ENCODE measurements at places on chromosomes 2 and 18. TPM values are rescaled to one million over a fixed set of nuclear protein-coding genes. Genes with fewer than 3 reads are reported as not detected.

- H3K4me1 ChIP-seq: no peaks in the 10 kb centered on the region
- H3K4me3 ChIP-seq: no peak overlapping the region
- no peak for DNase-seq
- H3K27me3 ChIP-seq: no peaks in the 10 kb centered on the region
- no peaks in the 10 kb centered on the region for H3K36me3 ChIP-seq
These were observed 42.1 kb downstream of the INSIG2 start for GRCh38 chr2:118130385-118130784.

DNA sequence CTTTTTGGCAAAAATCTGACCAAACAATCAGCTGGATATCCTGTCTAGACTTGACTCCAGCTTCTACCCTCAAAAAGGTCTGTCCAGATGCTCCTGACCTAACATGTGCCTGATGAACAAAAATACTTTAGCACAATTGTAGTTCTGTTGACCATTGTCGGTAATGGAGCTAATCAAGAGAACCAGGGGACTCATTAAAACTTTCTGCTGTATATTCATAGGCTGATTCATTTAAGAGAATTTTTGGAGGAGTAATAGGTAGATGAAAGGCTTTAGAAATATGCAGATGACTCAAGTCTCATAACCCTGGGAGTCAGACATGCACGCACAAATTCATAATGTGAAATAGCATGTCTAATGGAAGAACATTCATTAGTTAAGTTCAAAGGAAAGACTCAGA is 514.2 kb downstream of the TXNL1 start:
- no peaks in the 10 kb centered on the region for H3K27me3 ChIP-seq
- no peaks in the 10 kb centered on the region for H3K36me3 ChIP-seq
- no peak overlapping the region for H3K27ac ChIP-seq
- H3K4me1 ChIP-seq: no peaks in the 10 kb centered on the region

PAX8 gene
- 0.11 TPM for total RNA-seq

PRSS56 gene
- total RNA-seq: not detected

GRCh38 chr18:25675123-25675850 is 323.3 kb upstream of the ZNF521 start:
- H3K4me1 ChIP-seq: no peaks in the 10 kb centered on the region
- DNase-seq: no peak
- H3K27me3 ChIP-seq: no peaks in the 10 kb centered on the region
- H3K36me3 ChIP-seq: no peaks in the 10 kb centered on the region
- H3K27ac ChIP-seq: no peak overlapping the region

BOLL gene
- not detected for total RNA-seq

- H3K4me3 ChIP-seq: no peak overlapping the region
- peaks cover 3% of the 10 kb centered on the region for H3K36me3 ChIP-seq
These were observed 34.5 kb downstream of the SCRN3 start for GRCh38 chr2:174430066-174430465.

TMEM17 gene
- total RNA-seq: not detected

GRCh38 chr18:45173799-45174519 is 441.3 kb upstream of the SLC14A2 start:
- no peak overlapping the region for H3K4me3 ChIP-seq
- no peaks in the 10 kb centered on the region for H3K4me1 ChIP-seq
- DNase-seq: no peak
- H3K27ac ChIP-seq: no peak overlapping the region

ASB18 gene
- not detected for total RNA-seq

- no peak overlapping the region for H3K4me3 ChIP-seq
- H3K36me3 ChIP-seq: no peaks in the 10 kb centered on the region
- no peak for DNase-seq
These were observed 36.9 kb downstream of the TBC1D8 start for GRCh38 chr2:101114268-101114783.

DNA sequence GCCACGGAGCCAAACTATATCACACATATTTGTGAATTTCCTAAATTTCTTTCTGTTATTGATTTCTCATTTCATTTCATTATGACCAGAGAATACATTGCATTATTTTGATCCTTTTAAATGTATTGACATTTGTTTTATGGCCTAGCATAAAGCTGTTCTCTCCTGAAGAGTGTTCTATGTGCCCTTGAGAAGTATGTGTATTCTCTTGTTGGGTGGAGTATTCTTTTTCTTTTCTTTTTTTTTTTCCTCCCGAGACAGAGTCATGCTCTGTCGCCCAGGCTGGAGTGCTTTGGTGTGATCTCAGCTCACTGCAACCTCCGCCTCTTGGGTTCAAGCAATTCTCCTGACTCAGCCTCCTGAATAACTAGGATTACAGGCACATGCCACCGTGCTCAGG is 5.2 kb downstream of the HAUS1 start:
- H3K4me3 ChIP-seq: no peak overlapping the region
- H3K27me3 ChIP-seq: no peaks in the 10 kb centered on the region
- DNase-seq: no peak
- H3K4me1 ChIP-seq: peaks cover 3% of the 10 kb centered on the region
- H3K36me3 ChIP-seq: peaks cover 17% of the 10 kb centered on the region

- H3K4me1 ChIP-seq: peaks cover 5% of the 10 kb centered on the region
- no peaks in the 10 kb centered on the region for H3K27me3 ChIP-seq
- no peak overlapping the region for H3K27ac ChIP-seq
These were observed 33.6 kb downstream of the KIDINS220 start for GRCh38 chr2:8803658-8804379.
